ENCODE measurements at places on chromosomes 5 and 9. TPM values are rescaled to one million over a fixed set of nuclear protein-coding genes. Genes with fewer than 3 reads are reported as not detected.

SPINK4 gene
- total RNA-seq, result not detected

CCDC152 gene
- total RNA-seq, result 3.8 TPM

NR2F1 gene
- 5.2 TPM for total RNA-seq

TAF11L12 gene
- total RNA-seq, result not detected

ISOC1 gene
- total RNA-seq, result 14.3 TPM

EGFL7 gene
- total RNA-seq, result 15.5 TPM

FIBCD1 gene
- 0.26 TPM for total RNA-seq

BAAT gene
- not detected for total RNA-seq

TEX48 gene
- total RNA-seq, result not detected

ADGRV1 gene
- 0.19 TPM for total RNA-seq

FAM200C gene
- 3.0 TPM for total RNA-seq

GRM6 gene
- not detected for total RNA-seq

CPLANE1 gene
- 16.8 TPM for total RNA-seq

PCDHGA3 gene
- total RNA-seq, result 2.9 TPM

ERP44 gene
- 13.2 TPM for total RNA-seq

Data from aortic smooth muscle cell (primary cell).